ENCODE measurements at places on chromosomes 12 and 14.
A peak's percentile ranks its signal among the peaks of the same experiment; 100 is the strongest.

- DNase-seq = no peak
Observed at GRCh38 chr12:119258149-119258548, 76.4 kb upstream of the CCDC60 start.

- DNase-seq = no peak
Observed at GRCh38 chr12:120159509-120160237, 34.8 kb downstream of the GCN1 start.

DNA sequence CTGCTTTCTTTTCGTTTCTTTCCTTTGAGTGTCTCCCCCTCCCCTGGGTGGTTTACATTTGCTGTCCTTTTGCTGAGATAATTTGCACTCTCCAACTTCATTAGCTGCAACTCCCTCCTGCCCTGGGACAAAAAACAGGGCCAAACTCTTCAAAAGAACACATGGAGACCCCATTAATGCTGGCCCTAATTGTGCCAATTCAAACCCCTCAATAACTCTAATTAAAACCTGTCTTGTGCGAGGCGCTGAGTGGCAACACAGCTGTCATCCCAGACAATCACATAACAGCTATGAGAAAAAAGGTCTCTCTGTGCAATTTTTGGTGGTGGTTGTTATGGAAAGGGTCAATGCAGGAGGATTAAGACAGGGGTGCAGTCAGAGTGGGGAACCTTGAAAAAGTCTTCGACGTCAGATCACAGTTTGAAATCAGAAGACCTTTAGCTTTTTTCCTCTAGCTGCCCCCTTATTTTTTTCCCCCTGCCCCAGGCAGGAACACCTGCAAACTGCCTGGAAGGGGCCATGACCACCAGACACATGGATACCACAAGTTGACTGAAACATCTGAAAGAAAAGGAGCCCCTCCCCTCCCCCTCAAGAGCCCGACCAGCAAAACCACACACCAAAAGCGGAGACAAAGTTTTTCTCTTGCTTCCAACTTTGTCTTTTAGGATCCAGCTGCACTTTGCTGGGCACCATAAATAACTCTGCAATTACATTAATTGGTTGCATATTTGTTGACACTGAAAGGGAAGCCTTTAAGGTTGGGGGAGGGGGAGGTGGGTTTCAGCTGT, 26.5 kb upstream of the SMOC1 start:
- DNase-seq = no peak

DNA sequence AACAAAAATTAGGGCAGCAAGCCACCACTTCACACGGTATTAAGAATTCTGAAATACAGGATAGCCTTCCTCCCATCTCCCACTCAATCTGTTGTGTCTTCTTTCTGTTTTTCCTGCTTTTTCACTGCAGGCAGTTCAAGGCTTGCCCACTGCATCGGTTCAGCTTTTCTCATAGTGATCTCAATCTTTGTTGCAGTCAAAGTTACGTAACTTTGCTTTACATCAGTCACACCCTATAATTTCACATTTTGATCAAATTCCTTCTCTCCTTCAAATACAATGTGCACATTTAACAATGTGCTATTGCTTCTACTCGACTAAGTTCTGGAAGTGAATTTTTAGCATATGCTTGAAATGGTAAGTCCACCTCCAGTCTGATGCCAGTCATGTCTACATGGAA, 217.6 kb downstream of the EFCAB11 start:
- DNase-seq = peak; percentile 9

- no peak for DNase-seq
Observed at GRCh38 chr12:6538420-6539313, 4.3 kb downstream of the GAPDH start.

DNA sequence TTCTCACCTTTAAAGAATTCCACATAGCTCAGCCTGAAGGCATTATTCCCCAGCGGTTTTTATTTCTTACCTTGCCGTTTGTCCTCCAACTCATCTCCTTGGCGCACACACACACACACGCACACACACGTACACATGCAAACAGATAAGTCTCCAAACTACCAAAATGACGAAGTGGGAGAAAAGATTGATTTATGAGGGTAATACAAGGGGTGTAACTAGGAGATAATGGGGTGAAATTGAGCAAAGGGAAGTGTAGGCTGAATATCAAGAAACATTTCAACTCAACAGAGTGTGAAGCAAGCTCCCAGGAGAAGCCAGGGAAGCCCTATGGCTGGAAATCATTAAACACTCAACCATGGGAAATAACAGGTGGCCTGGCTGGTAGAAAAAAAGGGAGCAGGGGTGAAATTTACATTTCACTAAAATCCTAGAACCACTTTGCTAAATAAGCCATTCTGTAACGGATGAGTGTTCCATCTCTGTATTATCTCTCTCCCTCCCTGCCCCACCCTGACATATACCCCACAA, 41.0 kb downstream of the GRIN2B start:
- no peak for DNase-seq

Data from suppressor macrophage treated with lipopolysaccharide for 1 hour (primary cell).